ENCODE measurements at places on chromosomes 6 and 20.
A peak's percentile ranks its signal among the peaks of the same experiment; 100 is the strongest.

DNA sequence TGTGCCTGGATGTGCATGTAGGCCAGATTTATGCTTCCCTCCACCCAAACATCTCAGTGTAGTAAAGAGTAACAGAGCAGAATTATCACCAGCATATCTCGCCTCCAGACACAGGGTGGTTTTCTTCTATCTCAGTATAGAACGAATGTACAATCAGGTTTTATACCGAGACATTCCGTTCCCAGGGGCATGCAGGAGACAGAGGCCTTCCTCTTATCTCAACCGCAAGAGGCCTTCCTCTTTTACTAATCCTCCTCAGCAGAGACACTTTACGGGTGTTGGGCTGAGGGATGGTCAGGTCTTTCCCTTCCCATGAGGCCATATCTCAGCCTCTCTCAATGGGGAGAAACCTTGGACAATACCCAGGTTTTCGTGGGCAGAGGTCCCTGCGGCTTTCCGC lies 36.4 kb upstream of the MC3R start:
- DNase-seq = no peak

DNA sequence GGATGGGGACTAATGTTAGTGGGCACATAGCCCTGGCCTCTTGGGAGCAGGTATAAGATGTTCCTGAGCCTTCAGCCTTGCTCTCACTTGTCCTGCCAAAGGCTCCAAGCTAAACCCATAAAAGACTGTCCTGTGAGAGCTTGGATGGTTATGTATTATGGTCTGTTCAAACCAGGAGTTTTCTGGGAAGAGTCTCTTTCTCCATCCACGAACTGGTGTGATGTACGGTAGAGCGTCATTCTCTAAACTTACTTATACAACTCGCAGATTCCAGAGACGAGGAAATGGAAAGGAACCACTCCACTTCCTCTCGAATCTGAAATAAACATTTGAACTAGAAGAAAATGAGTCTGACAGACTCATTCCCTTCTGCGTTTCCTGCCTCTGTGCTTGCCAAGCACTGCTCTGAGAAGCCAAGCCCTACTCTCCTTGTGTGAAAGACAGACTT lies 5.3 kb downstream of the SOBP start:
- DNase-seq = no peak

- DNase-seq = no peak
Measured at GRCh38 chr6:122405417-122405816, 6.0 kb downstream of the HSF2 start.

DNA sequence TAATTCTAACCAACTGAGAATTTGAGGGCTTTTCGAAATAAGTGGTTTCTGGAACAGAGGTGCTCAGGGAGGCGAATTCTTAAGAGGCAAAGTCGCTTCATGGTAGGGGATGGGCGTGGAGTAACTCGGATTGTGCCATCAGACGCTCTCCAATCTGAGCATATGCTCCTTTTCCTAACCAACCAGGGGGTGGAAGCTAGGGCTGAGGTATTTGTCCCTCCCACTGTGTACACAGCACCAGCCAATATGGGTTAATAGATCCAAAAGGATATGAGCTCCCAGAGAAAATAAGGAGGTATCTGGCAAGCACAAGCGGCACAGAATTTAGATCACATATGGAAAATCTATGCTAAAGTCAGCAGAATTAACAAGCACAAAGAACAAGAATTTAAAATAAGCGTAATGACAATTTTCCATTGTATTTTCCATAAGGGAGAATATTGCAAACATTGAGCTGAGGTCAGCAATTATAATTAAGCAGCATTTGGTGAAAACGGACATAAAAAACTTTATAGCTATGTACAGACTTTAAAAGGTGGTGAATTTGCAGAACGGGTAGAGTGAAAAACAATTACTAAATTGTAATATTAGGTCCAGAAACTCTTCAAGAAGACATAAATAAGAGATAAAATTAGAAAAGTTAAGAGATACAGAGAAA lies 55.0 kb upstream of the PHACTR1 start:
- DNase-seq = no peak

DNA sequence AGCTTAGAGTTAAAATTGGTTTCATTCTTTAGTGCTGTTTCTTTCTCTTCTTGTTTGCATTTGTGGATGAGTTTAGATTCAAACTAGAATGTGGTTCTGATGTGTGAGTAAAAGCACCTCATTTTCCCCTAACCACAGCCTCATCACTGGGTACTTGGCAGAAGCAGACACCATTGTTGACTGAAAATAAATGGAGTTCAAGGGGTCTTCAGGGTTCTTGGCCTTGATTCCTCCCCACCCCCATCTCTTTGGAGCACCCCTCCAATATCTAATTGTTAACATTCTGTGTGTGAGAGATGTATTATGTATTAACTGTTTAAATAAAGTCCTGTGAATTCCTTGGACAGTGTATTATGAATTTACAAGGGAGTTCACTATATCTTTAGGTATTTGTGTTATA lies 59.6 kb downstream of the JARID2 start:
- no peak for DNase-seq

- peak; percentile 29 for DNase-seq
Measured at GRCh38 chr6:75205776-75206575, at the start of gene COL12A1. Gene COL12A1 (minus strand): TSS chr6:75206053. CDS start chr6:75202792, 3,261 bp downstream.

GRCh38 chr6:113488812-113489685 lies 368.1 kb upstream of the MARCKS start:
- DNase-seq = no peak

DNA sequence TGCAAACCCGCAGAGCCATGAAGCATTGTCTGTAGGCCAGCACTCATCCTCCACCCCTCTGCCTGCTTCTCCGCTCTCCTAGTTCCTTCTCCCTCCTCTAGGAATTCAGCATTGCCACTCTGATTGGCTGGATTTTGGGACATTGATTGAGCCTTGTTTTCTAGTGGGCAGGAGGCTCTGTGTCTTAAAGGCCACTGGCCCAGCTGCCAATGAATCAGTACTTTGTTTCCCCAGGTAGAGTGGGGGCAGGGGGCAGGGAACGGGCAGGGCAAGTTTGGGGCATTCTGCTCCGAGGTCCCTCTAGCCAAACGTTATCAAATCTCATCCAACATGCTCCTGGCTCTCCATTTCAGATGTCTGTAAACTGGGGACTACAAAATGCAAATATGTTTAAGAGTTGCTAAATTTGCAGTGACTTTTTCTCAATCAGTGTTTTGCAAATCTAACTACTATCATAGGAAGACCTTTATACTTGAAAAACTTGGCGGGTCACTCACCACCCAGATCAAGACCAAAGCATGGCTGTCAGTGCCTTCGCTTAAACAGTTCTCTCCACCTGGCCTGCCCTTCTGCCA lies 10.4 kb upstream of the BPI start:
- DNase-seq = no peak

- DNase-seq = peak; percentile 51
Measured at GRCh38 chr6:16762550-16763477, 1.6 kb upstream of the ATXN1 start.

DNA sequence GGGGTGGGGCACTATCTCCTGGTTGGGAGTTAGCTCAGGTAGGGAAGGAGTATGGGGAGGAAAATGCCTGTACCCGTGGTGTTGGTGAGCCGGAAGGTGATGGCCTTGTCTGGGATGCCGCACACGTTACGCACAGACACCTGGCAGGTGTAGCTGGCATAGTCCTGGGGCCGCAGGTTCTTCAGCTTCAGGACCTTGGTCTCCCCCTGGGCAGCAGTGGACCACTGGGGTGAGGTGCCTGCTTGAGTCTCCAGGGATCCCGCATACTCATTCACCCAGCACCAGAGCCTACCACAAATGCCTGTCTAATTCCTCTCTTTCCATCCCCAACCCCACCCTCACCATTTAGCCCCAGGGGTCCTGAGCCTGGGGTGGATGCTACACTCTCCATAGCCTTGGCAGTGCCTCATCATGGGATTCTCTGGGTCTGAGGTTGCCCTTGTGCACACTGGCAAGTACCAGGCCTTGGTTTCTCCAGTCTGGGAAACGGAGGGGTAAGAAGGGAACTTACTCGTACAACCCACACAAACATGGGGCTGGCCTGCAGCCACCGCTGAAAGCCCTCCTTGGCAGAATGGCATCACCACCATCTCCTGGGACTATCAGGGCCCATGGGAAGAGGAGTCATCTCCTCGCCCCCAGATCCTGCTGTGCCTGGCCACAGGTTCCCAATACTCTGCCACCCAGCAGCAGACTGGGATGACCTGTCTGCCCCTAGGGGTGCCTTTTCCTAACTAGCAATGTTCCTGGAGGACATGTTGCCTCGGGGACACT lies 42.8 kb downstream of the MDGA1 start:
- DNase-seq = no peak

Measured in stimulated activated naive CD8-positive, alpha-beta T cell treated with anti-CD3 and anti-CD28 coated beads, Interleukin-15, Interleukin-2, amounts not matched to agents 100 U/mL and 50 U/mL, for 24 hours (primary cell).